Ammon's horn (tissue), 1 donor: ENCODE measurements at places on chromosomes 3 and 15.
A peak's percentile ranks its signal among the peaks of the same experiment; 100 is the strongest.

DNA sequence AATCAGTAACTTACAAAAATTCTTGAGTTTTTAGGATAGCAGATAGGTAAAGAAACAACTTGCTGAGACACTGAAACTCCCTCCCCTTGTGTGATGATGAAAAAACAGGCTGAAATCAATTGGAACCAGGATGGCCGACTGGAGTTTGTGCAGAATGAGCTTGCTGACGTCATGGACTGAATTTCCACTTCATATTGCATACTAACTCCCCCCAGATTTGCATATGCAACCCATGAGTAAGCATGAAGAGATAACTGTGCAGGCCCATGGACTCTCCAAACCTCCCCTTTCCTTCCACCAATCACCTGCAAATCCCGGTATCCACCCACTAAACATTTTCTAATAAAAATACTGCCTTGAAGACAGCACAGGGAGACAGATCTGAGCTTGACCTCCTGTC, 82.0 kb upstream of the SCN5A start:
- no peak for DNase-seq

DNA sequence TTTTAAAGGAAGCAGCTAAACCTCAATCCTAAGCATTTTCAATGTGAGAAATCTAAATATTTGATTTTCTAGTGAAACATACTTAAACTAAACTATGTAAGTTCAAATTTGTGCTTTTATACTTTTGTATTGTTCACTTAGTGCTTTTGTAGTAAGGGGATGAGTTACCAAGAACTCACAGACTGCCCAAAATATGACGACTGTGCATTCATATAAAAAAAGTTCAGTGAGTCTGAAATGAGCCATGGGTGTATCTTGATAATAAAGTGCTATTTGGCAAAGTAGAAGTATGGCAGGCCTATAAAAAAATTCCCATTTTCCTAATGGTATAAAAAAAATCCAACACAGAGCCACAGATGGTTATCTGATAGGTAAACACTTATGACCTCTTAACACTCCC, 66.2 kb downstream of the NPTN start:
- DNase-seq: no peak

- DNase-seq: no peak
These were observed 30.0 kb downstream of the ZDHHC23 start for GRCh38 chr3:113977822-113978221.

GRCh38 chr3:117114517-117115265, 405.1 kb downstream of the TUSC7 start:
- no peak for DNase-seq

- DNase-seq: no peak
These were observed 279.1 kb downstream of the FAM43A start for GRCh38 chr3:194964809-194965208.

- no peak for DNase-seq
These were observed 9.6 kb downstream of the CHST13 start for GRCh38 chr3:126533506-126533905.

DNA sequence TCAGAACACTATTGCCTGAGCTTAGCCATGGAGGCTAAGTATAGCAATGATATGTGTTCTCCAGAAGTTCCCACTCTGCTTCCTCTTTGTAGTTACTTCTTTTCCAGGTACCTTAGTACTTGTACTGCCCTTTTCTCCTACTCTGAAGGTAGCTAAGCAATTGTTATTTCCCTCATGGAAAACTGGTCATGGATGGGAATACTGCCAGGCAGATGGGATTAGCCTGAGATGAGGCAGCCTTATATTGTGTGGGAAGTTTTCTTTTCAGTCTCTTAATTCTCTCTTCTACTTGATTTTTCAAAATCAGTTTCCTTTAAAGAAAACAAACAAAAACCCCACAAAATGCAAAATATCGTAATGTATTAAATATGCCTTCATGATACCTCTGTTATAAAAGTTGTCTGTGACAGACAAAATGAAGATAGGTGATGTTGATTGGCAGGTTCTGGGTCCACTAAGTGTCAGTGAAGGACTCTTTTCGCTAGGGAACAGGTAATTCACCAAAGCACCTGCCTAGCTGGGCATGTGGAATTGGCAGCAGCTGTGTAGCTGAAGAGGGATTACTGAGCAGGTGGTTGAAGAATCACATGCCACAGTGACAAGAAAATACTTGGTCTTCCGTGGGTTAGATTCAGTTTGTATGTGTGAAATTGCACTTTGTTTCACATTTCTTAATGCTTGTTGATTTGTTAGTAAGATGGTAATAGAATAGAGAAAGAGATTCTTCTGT, 4.1 kb downstream of the ZNF609 start:
- DNase-seq: no peak

- DNase-seq: no peak
These were observed 13.8 kb downstream of the RPL39L start for GRCh38 chr3:187125319-187126031.

DNA sequence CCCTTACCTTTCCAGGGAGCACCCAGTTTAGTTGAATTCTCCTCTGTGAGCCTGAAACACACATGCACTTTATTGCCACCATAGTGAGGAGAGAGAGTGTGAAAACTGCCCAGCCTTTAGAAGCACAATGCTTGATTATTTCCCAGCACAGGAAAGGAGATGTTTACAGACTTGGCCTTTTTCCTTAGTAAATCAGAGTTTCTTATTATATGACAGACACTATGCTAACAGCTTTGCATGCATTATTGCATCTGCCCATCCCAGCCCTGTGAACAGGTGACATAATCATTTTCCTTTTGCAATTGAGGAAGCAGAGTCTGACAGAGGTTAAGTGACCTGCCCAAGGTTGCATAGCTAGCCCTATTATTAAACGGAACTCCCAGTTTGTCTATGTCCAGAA, 36.5 kb downstream of the CAPN3 start:
- DNase-seq: no peak

DNA sequence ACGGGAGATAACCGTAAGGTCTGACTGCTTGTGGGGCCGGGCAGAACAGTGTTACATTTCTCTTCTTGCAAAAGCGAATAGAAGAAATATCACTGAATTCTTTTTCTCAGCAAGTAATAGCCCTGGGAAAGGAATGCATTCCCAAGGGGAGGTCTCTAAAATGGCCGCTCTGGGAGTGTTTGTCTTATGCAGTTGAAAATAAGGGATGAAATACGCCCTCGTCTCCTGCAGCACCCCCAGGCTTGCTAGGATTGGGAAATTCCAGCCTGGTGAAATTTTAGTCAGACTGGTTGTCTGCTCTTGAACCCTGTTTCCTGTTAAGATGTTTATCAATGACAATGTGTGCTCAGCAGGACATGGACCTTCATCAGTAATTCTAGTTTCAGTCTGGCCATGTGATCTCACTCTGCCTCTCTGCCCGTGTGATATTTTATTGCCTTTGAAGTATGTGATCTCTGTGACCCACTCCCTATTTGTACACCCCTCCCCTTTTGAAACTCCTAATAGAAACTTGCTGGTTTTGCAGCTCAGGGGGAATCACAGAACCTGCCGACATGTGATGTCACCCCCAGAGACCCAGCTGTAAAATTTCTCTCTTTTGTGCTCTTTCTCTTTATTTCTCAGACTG, 715.6 kb downstream of the ROBO1 start:
- no peak for DNase-seq

GRCh38 chr3:28476194-28476593, 127.6 kb upstream of the AZI2 start:
- peak; percentile 55 for DNase-seq

- DNase-seq: no peak
These were observed 12.6 kb downstream of the RORA start for GRCh38 chr15:61216519-61216918.

- DNase-seq: no peak
These were observed 140.4 kb downstream of the CHDH start for GRCh38 chr3:53705774-53706173.

DNA sequence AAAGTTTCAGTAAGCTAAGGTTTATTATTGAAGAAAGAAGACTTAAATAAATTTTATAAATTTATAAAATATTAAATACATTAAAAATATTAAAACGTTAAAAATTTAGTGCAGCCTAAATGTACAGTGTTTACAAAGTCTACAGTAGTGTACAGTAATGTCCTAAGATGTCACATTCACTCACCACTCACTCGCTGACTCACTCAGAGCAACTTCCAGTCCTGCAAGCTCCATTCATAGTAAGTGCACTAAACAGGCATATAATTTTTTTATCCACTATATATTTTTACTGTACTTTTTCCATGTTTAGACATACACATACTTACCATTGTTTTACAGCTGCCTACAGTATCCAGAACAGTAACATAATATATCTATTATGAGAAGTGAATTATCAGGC, 51.5 kb downstream of the TJP1 start:
- DNase-seq: no peak

- DNase-seq: peak; percentile 70
These were observed 1.3 kb downstream of the TNK2 start for GRCh38 chr3:195906865-195907683.

- no peak for DNase-seq
These were observed 365.8 kb upstream of the UMPS start for GRCh38 chr3:124364317-124365020.

GRCh38 chr15:31300981-31301672, 25.5 kb upstream of the KLF13 start:
- no peak for DNase-seq

DNA sequence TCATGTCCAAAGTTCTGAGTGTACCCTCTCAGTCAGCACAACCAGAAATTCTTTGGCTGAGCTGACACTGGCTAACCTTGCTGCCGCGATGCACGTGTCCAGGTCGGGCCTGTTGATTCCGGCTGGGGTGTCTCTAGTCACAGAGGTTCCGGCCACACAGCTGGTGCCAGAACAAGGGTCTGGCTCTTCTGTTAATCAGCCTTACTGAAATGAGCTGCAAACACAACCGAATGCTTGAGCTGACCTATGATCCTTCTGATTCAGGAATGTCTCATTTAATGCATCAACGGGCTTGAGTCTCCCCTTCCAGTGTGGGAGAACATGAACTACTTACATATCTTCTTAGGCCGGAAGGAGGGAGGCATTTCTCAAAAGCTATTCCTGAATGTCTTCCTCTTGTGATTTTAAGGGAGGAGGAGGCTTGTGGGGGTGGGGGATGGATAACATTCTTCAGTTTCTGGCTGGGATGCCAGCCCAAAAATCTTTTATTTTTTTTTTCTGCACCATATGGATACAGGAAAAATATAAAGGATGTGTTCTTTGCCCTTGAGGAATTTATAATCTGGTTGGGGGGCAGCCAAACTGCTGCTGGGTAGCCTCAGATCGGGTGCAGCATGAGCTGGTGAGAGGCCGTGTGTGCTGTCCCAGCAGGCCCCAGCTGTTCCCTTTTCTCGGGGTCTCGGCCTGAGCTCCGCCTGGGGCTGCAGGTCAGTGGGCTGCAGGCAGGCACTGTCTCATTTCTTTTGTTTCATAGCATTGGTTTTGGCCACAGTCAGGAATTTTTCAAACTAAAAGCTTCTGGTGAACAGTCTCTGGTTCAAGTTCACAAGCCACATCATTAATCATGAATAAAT, 319.1 kb upstream of the TBL1XR1 start:
- DNase-seq: peak; percentile 24

GRCh38 chr15:96274698-96275097, 55.8 kb upstream of the NR2F2 start:
- no peak for DNase-seq

DNA sequence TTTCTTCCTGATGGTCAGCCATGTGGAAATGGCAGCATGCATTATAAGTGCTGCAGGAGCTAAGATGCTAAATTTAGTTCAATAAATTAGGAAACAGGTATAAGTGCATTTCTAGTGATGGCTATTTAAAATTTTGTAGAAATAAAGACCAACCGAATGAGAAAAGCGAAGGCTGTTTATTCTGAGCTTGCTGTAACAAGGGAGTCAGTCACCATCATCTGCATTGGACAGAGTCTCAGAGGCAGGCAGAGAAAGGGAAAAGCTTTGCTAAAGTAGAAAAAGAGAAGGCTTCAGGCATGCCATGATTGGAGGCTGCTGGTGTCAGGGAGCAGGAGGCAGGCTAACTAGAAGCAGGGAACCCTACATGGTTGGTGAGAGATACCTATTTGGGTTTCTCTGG, 451.0 kb downstream of the EDEM1 start:
- no peak for DNase-seq

DNA sequence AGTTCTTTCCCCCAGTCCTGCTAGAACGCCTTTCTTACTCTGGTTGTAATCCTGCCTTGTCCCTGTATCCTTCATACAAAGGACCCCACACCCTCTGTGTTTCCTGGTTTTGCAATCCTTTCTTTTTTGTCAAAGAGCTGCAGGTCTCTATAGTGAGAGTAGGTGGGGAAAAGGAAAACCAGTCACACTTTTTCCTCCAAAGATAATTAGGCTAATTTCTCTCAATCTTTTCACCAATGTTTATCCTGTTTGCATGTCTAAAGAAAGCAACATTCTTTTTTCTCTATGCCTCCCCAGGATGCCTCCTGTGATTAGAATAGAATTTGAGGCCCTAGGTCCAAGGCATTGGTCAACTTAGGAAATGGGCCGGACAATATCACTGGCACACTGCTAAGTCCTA, 25.4 kb downstream of the SEMA6D start:
- DNase-seq: no peak

- DNase-seq: no peak
These were observed 499.0 kb downstream of the PYDC2 start for GRCh38 chr3:191959876-191960413.

GRCh38 chr15:58490888-58491473, 59.2 kb downstream of the LIPC start:
- DNase-seq: no peak

DNA sequence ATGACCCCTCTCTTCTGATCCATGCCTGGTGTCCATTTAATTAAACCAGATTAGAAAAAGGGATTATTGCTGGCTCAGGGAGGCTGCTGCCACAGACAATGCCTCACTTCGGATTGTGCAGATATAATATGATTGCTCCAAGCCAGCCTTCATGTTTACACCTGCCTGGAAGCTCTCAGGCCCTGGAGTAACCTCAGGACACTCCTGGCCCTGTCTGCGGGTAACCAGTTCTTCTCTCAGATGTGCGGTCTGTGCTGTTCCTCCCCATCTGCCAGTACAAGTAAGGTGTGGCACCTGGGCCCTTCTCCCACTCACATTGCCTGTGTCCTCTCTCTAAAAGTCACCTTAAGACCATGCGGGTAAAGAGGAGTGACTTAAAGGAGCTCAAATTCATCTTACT, 8.8 kb upstream of the GOLGA8J start:
- DNase-seq: no peak

DNA sequence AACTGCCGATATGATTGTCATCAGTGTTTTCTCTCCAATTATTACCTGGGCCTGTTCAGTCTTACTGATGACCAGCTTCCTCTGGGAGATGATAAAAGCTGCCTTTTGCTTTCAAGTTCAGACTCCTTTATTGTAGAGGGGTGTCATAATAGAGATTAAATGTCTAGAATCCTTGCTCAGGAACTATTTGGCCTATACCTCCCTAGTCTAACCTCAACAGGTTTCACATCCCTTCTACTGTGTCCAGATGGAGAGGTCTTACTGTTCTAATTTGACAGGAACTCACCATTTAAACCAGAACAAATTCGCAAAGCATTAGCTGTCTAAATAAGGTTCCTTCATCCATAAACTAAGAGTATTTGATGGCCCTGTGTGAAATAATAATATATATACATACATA, 88.0 kb downstream of the BCHE start:
- no peak for DNase-seq

DNA sequence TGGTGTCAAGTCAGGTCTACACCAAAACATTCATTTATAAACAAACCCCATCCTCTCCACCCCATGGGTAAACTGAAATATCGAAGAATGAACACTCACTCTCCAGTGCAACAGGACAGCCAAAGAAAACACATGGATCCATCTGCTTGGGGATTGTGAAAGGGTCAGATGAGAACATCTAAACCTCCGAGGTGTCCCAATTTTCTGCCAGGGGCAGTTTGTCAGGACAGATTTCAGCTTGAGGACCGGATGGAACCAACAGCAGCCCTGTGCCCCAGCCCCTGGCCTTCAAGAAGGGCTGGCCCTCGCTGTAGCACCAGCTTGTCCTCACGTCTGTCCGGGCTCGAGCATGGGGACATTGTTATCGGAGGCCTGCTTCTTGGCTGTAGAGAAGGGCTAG, 45.5 kb downstream of the PCSK6 start:
- DNase-seq: no peak
